Kidney (tissue), 22 donors: ENCODE measurements at places on chromosomes 1 and 21.

- no peak for DNase-seq
These were observed 76.8 kb downstream of the ATP6V1G3 start for GRCh38 chr1:198463709-198464108.

DNA sequence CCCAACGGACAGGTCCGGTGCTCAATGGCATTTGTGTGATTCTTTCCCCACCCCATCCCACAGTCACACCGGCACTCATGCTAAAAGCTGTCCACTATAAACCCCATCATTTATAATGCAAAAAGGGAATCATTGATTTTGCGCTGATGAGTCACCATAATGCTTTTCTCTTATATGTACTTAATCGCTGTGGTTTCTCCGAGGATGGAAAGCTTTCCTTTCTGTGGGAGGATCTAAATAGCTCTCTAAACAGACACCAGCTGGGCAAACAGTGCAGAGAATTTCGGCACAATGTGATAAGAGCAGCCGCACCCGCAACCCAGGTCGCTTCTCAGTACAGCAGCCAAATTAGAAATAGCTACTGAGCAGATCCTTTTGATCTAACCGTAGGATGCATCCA, 85.6 kb downstream of the SETD4 start:
- no peak for DNase-seq

GRCh38 chr1:47805921-47806361, 191.2 kb downstream of the TRABD2B start:
- DNase-seq, result no peak

DNA sequence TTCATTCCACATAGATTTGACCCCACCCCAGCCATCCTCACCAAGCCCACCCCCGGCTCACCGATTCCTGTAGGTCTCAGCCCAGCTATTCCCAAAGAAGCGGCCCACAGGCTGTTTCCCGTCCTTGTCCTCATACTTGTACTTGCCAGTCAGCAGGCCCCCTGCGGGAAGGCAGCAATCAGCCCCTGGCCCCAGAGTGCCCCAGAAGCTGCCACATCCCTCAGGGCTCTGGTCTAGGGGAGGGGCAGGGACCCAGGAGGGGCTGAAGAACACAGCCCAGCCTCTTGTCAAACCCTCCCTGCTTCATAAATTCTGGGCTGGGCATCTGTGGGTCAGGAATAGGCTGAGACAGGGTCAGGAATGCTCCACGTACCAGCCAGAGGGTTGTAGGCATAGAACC, 5.0 kb downstream of the AKR7A2 start:
- no peak for DNase-seq

DNA sequence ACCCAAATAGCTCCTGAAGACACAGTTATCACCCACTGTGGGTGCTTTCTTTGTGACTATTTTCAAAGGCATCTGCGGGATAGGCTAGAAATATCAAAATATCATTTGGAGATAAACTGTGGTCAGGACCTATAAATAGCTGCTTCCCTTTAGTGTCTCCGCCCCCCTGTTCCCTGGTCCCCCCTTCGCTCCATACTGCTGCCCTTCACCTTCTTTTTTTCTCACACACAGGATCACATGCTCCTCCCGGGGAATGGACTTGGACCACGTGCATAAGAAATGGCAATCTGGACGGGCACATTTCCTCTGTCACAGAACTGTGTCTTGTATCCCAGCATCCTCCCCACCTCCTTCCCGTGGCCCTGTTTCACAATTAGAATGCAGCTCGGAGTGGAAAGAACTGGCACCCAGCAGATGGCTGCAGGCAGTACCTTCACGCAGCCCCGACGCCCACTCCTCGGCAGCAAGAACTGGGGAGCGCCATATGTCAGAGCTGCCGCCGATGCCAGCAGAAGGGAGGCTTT, 68.8 kb upstream of the SSX2IP start:
- peak; percentile 46 for DNase-seq

DNA sequence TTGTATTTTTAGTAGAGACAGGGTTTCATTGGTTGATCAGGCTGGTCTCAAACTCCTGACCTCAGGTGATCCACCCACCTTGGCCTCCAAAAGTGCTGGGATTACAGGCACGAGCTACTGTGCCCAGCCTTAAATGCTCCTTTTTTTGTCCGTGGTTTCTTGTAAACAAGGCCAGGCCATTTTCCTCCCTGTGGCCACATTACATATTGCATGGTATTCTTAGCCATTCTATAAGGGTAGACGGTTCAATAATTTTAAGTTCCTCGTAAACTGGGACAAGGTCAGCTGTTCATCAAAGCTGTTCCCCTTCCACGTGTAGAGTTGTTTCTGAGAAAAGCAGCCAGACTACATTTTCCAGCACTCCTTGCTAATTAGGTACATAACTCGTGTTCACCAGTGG, 10.3 kb upstream of the LUZP1 start:
- DNase-seq, result no peak

GRCh38 chr1:35297886-35298285, 29.4 kb downstream of the ZMYM4 start:
- no peak for DNase-seq

DNA sequence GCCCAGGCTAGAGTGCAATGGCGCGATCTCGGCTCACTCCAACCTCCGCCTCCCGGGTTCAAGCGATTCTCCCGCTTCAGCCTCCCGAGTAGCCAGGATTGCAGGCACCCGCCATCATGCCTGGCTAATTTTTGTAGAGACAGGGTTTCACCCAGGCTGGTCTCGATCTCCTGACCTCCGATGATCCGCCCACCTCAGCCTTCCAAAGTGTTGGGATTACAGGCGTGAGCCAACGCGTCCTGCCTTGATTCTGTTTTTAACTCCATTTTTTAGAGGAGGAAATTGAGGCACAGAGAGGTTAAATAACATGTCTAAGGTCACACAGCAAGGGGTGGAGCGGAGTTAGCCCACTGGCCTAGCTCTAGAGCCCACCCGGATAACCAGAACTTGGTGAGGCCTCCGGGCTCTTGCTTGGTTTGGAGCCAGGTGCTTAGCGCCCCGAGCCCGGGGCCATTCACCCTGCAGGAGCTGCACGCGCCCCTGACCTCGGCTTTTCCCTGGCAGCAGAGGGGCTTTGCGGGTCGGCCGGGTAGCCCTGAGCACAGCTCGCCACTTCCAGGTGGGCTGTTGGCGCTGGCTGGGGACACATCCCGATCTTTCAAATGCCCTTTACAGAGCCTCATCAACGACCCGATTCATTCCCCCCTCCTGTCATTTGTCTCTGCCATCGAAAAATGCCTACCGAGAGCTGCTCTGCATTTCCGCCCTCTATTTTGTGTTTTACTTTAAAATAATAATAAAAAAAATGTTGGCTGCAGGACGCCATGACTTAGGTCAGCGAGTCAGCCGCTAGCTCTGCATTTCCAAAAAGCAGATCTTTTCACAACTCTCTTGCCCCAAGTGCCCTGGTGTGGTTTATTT, 11.2 kb downstream of the SIM2 start:
- DNase-seq, result no peak

GRCh38 chr1:67838180-67838910, 5.1 kb upstream of the GNG12 start:
- DNase-seq, result no peak

GRCh38 chr1:41367288-41367642, 6.0 kb downstream of the FOXO6 start:
- no peak for DNase-seq

GRCh38 chr1:35532497-35533223, 24.5 kb downstream of the KIAA0319L start:
- no peak for DNase-seq

- DNase-seq, result no peak
These were observed 912 bp upstream of the SIPA1L2 start for GRCh38 chr1:232630894-232631195.

DNA sequence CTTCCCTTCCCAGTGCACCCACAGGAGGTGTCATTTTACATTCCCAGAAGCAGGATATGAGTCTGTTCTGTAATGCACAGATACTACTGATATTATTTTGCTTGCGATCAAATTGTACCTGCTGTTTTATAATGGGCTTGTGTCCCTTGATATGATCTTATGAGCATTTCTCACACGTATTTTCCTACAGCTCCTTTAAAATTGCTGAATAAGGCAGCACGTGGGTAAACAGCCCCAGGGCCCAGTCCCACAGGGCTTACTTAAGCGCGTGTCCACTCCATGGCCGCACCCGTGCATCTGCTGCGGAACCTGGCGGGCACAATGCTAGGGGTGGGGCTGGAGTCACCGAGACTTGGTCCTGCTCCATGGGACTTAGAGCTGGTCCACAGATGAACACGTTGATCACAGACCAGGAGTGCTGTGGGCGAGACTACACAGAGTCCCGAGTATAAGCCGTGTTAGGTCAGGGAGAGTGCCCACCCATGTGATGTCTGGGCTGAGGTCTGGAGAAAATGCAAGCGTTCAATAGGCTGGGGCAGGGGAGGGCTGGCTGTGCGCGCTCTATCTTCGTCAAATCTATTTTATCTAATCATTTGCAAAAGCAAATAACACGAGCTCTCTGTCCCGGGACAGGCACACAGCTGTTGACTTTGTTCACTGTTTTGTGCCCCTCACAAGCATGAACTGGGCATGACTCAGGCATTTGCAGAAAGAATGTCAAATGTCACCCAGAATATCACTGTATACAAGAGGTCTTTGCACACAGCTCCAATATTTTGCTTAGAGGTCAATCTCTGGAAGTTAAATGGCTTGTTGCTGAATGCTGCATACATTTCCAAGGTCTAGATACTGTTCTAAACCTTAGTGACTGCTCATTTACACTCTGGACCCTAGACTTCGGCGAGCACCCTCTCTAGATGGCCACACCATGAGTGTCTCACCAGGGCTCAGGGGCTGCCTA, 119.3 kb downstream of the CRYAA start:
- no peak for DNase-seq

- DNase-seq, result no peak
These were observed 188.5 kb downstream of the SLC45A1 start for GRCh38 chr1:8506456-8506855.

DNA sequence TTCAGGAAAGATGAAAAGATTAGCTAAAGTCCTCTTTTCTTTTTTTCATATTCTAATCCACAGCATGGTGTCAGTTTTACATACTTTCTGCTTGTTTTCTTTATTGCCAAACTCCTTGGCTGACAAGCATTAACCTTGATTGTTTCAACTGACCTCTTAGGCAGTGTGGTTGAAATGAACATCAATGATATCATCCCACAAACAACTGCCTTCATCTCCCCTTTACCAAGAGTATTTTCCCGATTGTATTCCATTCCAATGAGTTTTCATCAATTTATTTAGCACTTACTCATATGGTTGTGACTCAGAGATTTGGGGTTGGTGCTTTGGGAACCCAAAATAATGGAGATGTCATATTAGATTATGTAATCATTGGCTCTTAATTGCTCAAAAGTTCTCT, 71.8 kb downstream of the SPAG17 start:
- DNase-seq, result no peak

GRCh38 chr1:112594208-112594876, 24.6 kb downstream of the ST7L start:
- no peak for DNase-seq

GRCh38 chr1:5611431-5611830, 380.8 kb downstream of the NPHP4 start:
- DNase-seq, result no peak

DNA sequence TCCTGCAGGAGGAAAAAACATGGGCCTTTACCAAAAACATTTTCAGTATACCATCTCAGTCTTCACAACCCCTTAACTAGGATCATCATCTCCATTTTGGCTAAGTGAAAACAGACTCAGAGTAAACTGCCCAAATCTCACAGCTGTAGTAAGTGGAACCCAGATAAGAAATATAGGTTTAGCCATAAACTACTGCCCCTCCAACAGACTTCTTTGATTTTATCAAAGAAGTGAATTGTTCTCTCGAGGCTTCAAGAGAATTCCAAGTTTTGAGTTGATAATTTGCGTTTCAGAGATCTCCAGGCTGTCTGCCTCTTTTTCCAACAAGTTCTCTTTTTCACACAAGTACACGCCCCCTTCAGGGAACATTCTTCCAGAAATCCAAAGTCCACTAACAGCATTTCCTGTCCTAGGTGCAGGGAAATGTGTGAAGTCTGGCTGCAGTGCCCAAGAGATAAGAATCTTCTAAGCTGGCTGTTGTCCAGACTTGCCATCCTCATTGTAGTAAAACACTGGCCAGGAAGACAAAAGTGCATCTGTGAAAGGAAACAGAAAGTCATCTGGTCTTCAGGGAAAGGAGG, 30.8 kb downstream of the RNF19B start:
- DNase-seq, result no peak

DNA sequence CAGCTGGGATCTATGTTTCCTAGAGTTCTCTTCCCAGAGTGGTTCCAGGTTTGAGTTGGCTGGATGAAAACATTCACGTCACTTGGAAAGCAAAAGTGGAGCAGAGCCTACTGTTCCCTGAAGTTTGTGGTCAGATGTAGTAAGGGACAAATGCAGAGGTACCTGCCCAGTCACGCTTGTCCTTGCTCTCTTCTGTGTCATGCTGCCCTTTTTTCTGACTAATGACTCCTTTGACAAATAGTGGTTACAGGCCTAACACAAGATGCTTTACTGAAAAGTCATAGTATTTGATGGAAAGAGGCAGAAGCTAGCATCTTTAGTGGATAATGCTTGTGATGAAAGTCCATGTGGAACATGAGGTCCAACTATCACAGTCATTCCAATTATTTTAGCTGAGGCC, 881.4 kb upstream of the B3GALT2 start:
- DNase-seq, result no peak

DNA sequence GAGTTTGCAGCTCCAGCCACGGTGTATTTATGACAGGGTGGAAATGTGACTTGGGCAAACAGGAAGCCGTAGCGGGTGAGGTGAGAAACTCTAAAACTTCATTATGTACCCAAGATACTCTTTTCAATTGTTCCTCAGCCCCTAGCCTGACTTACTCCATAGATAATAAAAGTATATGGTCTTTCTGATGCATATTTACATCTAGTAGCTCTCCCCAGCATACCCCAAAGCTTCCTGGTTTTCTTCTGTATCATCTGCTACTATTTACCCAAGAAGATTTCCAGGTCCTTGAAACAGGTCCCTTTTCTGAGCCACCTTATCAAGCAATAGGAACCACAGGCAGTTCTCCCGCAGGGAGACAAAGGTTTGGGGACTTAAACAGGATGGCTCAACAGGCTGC, 201.5 kb upstream of the ESRRG start:
- no peak for DNase-seq

DNA sequence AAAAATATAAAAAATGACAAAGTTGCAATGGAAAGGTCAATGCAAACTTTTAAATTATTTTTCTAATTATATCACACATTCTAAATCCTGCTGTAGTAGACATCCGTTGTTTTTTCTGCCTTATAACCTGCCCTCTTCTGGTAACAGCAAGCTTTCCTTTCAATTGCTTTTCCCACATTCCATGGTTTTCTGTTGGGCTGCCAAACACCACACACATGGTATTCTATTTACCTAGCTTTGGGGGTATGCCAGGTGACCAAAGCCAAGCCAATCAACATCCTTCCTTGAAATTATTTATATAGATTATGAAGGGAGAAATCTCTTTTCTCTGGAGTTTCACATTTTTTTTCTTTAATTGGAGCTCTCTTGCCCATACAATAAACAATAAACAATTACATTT, 3.4 kb upstream of the LAMC1 start:
- no peak for DNase-seq

DNA sequence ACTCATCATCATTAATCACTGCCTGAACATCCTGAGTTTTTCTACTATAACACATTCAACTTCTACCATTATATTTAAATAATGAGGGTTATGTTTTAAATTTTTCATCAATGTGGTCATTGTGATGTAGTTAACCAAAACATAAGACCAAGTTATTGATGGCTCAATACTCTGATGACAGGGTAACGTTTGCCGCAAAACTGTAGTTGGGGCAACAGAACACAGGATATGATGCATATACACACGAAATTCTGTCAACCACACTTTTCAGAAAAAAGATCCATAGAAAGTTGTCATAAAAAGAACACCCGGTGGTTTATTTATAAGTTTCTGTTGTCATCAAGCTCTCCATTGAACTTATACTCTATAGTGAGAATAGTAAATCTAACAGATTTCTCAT, 121.7 kb upstream of the COL11A1 start:
- no peak for DNase-seq
